C1 segment of cervical spinal cord (tissue), 14 donors: ENCODE measurements at places on chromosomes 3 and 15.

DNA sequence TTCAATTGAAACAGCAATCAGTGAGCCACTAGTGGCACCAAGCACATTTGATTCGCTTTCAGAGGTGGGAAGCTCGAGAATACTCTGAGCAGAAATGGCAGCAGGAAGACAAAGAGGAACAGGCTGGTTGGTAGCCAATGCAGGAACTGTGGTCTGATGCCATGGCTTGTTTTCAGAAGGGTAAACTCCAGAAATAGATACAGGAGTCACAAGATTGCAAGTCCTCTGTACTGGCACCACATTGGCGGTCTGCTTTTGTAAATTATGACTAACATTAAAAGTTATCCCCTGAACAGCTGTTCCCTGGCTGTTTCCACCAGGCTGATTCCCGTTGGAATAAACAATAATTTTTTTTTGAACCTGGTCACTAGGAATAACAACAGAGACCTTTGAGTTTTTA lies 35.5 kb downstream of the USF3 start:
- no peak for DNase-seq

GRCh38 chr15:92603743-92604470 lies 51.7 kb downstream of the FAM174B start:
- no peak for DNase-seq

DNA sequence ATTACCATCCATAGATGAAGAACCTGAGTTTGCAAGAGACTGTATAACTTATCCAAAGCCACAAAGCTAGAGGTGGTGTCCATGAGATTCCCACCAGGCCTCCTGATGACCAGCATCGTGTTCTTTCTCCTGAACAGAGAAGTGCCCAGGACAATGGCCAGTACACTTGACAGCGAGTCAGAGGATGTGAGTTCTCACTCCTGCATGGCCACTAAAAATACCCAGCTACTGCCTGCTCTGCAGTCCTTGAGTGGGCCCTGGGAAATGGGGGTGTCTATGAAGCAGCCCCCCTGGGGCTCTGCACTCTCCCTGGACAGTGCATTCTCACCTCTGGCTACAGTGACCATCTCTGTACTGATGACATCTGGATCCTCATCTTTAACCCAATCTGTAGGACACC lies 201.2 kb downstream of the RPLP1 start:
- no peak for DNase-seq

- no peak for DNase-seq
These were observed 22.7 kb upstream of the GOLGA8B start for GRCh38 chr15:34606131-34606530.

GRCh38 chr3:39216176-39216790 lies 23.9 kb upstream of the XIRP1 start:
- no peak for DNase-seq

DNA sequence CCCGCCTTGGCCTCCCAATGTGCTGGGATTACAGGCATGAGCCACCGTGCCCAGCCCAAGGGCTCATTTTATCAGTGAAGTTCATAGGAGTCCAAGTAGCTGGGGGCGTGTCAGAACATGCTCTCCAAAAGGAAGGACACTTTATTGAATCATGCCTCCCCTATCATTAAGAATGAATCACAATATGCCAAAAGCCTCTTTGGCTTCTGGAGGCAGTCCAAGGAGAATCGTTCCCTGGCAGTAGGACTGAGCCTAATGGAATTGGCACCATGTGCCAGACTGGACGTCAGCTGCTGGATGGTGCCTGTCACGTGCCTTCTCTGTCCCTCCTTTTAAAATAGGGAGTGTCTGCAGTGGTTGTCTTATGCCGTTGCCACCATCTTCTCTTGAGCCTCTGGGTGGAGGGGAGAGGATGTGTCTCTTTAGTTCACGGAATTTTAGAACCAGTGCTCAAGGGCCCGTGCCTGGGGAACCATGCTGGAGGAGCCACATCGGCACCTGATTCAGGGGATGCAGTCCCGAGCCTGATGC lies 234.7 kb upstream of the LYSMD4 start:
- DNase-seq: no peak

DNA sequence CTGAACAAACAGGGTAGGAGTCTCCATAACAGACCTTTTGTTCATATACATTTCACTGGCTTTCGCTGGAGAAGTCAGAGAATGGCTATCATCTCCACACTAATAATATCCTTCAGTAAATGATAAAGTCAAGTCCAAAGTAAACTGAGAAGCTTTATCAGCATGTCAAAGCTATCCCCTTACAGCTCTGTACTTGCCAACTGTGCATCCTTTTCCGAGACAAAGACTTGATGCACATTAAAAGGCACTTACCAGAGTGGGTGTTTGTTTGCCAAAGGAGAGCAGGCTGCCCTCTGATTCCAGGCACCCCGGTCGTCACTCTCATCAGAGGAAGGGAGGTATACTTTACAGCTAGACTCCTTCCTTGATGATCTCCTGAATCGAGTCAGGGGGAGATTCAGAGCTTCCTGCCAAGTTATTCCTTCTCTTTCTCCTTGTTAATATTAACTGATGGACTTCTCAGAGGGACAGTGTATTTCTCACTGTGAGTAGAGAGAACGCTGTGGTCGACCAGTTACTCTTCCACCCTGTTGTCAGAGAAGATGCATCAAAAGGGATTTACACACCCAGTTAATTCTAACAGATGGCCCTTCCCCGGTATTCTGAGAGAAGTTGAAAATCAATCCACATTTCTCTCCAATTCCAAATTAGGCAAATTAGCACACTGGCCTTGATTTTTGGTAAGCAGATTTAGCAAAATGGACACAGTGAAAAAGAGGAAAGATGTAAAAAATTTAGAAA lies 504.7 kb upstream of the NR2F2 start:
- no peak for DNase-seq

- no peak for DNase-seq
These were observed 67.1 kb downstream of the MB21D2 start for GRCh38 chr3:192850451-192850981.

GRCh38 chr15:75640483-75641178 lies 607 bp upstream of the IMP3 start:
- DNase-seq: no peak

GRCh38 chr3:143865302-143865701 lies 17.0 kb upstream of the SLC9A9 start:
- DNase-seq: no peak

DNA sequence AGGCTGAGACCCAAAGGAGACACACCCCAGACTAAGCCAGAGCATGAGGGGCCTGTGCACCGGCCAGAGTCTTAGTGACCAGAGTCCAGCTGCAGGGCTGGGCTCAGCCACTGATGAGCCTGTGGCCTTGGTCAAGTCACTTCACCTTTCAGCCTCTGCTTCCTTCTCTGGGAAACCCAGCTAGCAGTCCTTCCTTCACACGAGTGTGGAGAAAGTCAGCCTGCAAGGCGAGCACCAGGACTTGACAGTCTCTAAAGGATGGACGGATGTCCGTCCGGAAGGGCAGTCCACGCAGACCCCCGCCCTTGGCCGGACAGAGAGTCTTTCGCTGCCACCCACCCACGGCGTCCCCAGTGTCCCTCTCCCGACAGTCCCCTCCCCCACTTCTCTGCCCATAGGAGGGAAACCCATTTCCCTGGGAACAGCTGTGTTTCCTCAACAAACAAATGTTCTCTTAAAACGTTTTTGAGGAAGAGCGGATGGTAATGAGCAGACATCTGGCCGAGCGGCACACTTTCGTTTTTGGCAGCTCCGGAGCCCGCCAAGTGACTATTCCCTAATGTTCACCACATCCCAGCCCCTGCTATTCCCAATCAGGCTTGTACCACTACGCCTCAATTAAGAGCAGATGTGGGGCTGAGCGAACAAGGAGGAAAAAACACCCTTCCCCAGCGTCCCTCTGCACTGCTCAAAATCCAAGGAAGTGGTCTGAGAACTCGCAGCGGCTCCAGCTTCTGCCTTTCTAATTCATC lies 129.1 kb upstream of the SMAD3 start:
- no peak for DNase-seq

DNA sequence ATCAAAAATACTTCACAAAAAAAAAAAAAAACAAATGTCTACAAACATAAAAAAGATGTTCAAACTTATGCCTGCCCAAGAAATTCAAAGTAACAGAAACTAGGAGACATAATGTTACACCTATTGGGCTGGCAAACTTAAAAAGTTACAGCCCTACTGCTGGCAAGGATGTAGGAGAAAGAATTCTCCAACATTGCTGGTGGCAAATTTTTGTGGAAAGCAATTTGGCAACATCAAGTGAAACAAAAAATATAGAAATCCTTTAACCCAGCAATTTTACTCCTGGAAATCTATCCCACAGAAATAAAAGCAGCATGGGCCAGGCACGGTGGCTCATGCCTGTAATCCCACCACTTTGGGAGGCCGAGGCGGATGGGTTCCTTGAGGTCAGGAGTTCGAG lies 73.2 kb downstream of the STAG1 start:
- no peak for DNase-seq

- DNase-seq: no peak
These were observed 38.6 kb upstream of the NANOGP8 start for GRCh38 chr15:35123743-35124142.

GRCh38 chr15:51448622-51449399 lies 107.4 kb downstream of the GLDN start:
- no peak for DNase-seq

DNA sequence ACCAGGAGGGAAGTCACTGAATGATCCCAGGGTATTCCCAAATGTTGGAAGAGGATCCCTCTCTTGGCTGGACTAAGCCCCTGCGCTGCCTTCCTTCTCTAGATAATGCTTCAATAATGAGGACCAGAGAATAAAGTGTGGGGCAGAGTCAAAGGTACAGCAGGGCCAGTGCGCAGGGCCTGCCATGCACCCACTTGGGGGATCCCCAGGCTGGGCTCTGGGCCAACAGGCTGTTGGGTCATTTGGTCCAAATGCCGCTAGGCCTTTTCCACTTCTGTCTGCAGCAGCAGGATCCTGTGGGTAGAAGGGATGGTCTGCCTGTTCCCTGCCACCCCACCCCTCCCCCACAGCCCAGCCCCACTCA lies 5.7 kb upstream of the CLK3 start:
- no peak for DNase-seq

DNA sequence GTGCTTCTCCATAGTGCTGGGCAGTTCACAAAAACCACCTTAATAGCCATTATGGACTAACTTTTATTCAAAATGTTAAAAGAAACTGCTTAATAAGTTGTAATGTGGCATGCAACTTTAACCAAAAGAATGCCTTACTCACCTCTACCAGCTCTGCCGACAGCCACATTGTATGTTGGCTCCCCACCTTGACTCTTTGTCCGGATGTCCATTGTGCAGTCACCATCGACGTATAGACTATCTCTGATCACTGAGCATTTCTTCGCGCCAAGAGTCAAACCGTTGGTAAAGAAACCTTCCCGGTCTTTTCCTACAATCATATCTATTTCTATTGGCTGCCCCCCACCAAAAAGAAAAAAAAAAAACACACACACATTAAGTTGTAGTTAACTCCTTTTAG lies 2.5 kb downstream of the PFN2 start:
- DNase-seq: no peak

GRCh38 chr3:72013084-72013483 lies 228.1 kb upstream of the PROK2 start:
- DNase-seq: no peak

GRCh38 chr3:99774467-99774866 lies 43.2 kb upstream of the CMSS1 start:
- DNase-seq: no peak

DNA sequence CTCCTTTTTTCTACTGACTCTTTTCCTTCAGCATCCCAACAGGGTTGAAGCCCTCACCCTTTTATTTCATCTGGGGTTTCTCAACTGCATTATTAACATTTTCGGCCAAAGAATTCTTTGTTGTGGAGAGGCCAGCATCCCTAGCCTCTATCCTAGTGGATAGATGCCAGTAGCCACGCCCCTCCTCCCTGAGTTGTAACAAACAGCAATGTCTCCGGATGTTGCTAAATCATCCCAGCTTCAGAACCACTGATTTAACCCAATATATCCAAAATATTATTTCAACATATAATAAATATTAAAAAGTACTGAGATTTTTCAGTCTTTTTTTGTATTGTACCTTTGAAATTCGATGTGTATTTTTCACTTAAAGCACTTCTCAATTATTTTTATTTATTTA lies 2.0 kb upstream of the RNF111 start:
- DNase-seq: no peak

DNA sequence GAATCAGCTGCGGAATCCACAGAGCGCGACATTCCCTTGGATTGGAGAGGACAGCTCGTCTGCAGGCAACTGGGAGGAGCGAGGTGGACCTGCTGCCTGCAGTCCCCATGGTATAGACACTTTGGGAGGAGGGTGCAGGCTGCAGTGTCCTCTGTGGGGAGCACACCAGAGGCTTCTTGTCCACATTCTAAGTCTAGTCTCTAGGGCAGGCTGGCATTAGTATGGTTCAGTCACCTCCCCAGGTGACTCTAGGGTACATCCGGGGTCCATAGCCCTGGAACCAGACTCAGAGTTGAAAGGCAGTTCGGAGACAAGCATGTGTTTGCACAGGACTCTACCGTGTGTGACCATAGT lies 118.2 kb downstream of the GABRG3 start:
- DNase-seq: no peak

GRCh38 chr3:50194903-50195500 lies 3.6 kb downstream of the GNAT1 start:
- DNase-seq: no peak
